ENCODE measurements at places on chromosomes 11 and 22.

- DNase-seq, result no peak
Measured at GRCh38 chr11:60208146-60208895, 25.4 kb upstream of the MS4A6A start.

- no peak for DNase-seq
Measured at GRCh38 chr11:66479394-66480116, 679 bp upstream of the DPP3 start.

DNA sequence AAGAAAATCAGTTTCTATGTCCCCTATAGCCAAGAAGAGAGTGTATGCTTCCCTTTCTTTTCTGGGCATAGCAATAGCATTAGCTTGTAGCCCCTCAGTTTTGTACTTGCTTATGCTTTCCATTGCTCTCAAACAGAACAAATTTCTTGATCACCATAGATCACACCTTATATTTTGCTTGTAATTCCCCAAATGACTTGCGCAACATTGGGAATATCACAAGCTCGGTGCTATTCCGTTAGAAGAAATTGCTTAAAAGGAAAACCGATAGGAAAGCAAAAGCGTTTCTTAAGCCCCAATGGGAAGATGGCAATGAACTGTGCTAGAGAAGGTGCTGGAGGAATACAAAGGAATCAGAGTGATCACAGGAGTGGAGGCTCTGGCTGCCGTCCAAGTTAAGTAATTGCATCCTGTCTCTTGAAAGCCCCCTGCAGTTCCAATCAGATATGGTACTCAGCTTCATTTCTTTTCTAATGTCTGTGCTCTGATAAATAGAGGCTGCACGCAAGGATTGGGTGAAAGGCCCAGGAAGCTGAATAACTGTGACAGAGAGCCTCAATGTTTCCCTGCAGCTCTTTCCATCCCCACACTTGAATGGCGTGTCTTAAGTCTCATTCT is 182.1 kb upstream of the KIRREL3 start:
- no peak for DNase-seq

GRCh38 chr11:76640501-76640900 is 30.0 kb downstream of the LRRC32 start:
- DNase-seq, result no peak

DNA sequence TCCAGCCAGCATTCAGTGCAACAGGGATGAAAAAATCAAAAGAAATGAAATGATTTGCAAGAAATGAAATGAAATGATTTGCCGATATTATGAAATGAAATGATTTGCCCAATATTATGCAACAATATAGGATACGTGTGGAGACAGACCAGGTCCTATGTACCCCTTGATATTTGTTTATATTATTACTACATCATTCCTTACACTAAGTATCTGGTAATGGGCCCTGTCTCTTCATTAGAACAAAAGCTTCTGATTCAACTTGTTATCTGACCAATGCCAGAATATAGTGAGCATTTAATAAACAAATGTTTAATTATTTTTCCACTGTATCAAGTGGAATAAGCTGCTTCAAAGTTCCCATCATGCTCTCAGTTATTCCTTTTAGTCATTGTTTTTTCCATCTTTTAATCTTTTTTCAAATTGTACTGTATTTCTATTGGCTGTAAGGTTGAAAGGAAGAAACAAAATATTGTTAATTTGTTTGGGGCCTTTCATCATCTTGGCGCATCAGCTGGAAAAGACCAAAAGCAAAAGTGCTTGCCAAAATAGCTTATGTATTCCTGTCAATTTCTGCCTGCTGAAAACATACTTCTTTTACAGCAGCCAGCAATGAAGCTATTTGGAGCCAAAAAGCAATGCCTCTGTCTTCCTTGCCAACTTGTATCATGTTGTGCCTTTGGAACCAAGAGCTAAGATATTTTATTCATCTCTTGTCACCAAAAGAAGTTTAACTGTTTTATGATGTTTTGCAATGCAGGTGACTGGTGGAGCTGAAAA is 2314.9 kb downstream of the LRRC4C start:
- no peak for DNase-seq

DNA sequence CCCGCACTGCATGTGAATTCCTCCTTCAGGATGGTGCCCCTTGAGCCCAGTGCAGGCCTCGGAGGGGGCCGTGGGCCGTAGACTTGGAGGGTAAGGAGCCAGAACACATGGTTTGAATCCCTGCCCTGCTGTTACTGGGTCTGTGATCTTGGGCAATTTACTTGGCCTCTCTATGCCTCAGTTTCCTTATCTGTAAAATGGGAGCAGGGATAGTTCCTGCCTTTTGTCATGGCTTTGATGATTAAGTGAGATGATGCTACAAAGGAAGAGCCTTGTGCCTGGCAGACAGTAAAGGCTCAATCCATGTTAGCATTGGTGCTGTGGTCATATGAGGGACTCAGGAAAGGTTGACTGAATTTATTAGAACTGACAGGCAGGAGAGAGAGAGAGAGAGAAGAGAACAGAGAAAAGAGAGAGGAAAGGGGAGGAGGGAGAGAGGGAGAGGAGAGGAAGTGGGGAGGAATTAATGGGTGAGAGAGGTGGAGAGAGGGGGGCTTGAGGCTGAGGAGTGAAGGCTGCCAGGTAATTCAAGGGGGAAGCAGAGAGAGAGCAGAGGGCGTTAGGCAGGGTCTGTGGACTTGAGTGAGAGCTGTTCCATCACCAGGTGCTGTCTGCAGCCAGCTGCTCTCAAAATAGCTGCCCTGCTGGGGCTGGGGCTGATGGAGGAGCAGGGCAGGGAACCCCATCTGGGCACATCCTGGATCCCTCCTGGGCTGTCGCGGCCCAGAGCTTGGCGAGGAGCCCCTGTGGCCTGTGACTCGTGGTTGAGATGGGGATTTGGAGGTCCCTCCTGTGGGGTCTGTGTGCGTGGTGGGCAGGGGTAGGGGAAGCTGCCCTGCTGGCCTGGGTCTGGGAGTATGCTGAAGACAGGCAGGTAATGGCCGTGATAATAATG is 44.1 kb downstream of the MCM5 start:
- DNase-seq, result no peak

GRCh38 chr11:1746511-1746931 is 3.9 kb downstream of the IFITM10 start:
- no peak for DNase-seq

- DNase-seq, result no peak
Measured at GRCh38 chr11:13206086-13206640, 71.4 kb upstream of the BMAL1 start.
